Regular cardiac myocyte (primary cell): ENCODE measurements at places on chromosomes 7 and 10. TPM values are rescaled to one million over a fixed set of nuclear protein-coding genes. Genes with fewer than 3 reads are reported as not detected.

Gene RAB18
- total RNA-seq = 55.0 and 59.8 TPM in 2 replicates

Gene DENND2A
- total RNA-seq = 0.96 and 11.3 TPM in 2 replicates

Gene OPALIN
- total RNA-seq = not detected in 2 replicates

Gene ZNF786
- 4.8 and 8.4 TPM in 2 replicates for total RNA-seq

Gene SEMA3E
- total RNA-seq = 0.38 and 0.56 TPM in 2 replicates

Gene OSBPL3
- total RNA-seq = 16.1 and 19.4 TPM in 2 replicates

Gene COL26A1
- under 0.01 TPM in 1 of 2 replicates, not detected in the other for total RNA-seq

Gene POP7
- total RNA-seq = 29.3 and 60.6 TPM in 2 replicates

Gene IFIT3
- 15.5 and 33.3 TPM in 2 replicates for total RNA-seq

Gene PLXNA4
- 7.9 and 8.4 TPM in 2 replicates for total RNA-seq

Gene CPA2
- total RNA-seq = not detected in 2 replicates

Gene EGR2
- 0.58 and 5.9 TPM in 2 replicates for total RNA-seq

Gene DYDC1
- total RNA-seq = not detected in 2 replicates

Gene OPN4
- total RNA-seq = not detected in 2 replicates

Gene BRAT1
- total RNA-seq = 19.2 and 25.5 TPM in 2 replicates

Gene CCDC172
- not detected in 2 replicates for total RNA-seq

Gene KNDC1
- 0.19 and 0.85 TPM in 2 replicates for total RNA-seq

Gene TSPAN12
- total RNA-seq = 4.2 and 5.9 TPM in 2 replicates

Gene NCF1
- total RNA-seq = not detected in 2 replicates

Gene TUBAL3
- total RNA-seq = under 0.01 TPM in 1 of 2 replicates, not detected in the other

Gene SPRN
- 0.28 and 0.38 TPM in 2 replicates for total RNA-seq

Gene CNPY1
- not detected in 2 replicates for total RNA-seq

Gene SH2B2
- 1.2 and 4.8 TPM in 2 replicates for total RNA-seq

Gene SORCS3
- total RNA-seq = not detected in 2 replicates

Gene CFAP46
- under 0.01 and 0.19 TPM in 2 replicates for total RNA-seq

Gene MPP7
- total RNA-seq = 0.38 and 0.56 TPM in 2 replicates

Gene UNCX
- not detected in 2 replicates for total RNA-seq

Gene TRIM50
- not detected in 2 replicates for total RNA-seq

Gene HGF
- 121 and 211 TPM in 2 replicates for total RNA-seq

Gene PDLIM1
- total RNA-seq = 18.0 and 26.3 TPM in 2 replicates

Gene PPP1R17
- not detected in 2 replicates for total RNA-seq
